ENCODE measurements at places on chromosomes 12 and 14.
A peak's percentile ranks its signal among the peaks of the same experiment; 100 is the strongest.

GRCh38 chr12:52227606-52228166 is 5.4 kb upstream of the KRT7 start:
- no peak for DNase-seq

GRCh38 chr14:70148351-70148750 is 40.4 kb downstream of the SLC8A3 start:
- no peak for DNase-seq

GRCh38 chr14:58426670-58427280 is 556 bp downstream of the TIMM9 start:
- DNase-seq = no peak

DNA sequence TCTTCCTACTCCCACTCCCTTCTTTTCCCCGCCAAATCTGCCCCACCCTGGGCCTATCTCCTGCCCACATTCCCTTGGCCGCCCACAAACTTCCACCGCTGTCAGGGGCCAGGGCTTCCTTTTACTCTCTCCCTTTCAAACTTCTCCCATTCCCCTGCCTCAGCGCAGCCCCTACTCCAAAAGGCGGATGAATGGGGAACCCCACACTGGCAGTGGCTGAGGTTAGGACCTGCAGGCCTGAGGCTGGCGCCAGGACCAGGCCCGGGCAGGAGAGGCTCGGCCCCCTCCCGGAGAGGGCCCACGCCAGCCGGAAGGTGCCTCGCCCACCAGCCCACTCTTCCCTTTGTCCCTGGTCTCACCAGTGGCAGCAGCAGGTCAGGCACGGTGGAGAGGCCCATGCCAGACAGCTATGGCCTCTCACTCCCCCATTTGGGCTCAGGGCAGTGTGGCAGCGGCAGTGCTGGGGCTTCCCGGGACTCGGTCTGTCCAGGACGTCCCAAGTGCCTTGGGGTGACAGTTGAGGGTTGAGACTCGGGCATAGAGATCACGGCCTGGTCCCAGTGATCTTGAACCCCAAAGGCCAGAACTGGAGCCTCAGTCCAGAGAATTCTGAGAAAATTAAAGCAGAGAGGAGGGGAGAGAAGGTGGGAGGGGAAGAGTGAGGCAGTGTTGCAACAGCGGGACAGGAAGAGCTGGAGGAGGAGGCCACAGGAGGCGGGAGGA is at the start of gene TNFRSF1A:
TNFRSF1A (minus strand) TSS at position 660 of the 723 bp plus-strand sequence; CDS start at position 398, 262 bp downstream.
- DNase-seq = peak; percentile 84

DNA sequence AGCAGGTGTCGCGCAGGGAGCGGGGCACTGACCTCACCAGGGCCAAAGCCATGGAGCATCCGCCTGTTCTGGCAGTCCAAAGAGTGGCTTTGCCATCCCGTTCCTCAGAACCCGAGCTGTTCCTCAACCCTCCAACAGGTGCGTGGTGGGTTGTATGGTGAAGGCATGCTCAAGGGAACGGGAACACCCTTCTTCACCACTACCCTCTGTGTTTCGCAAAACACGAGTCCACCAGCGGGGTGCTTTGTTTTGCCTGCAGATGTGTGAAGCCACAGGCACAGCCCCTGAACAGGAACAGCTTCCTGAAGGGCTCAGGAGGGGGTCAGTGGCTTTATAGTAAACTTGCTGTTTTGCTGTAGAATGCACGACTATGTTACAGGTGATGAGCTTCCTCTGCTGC is 52.7 kb downstream of the SMOC1 start:
- no peak for DNase-seq

GRCh38 chr12:8636581-8636980 is 23.9 kb upstream of the AICDA start:
- no peak for DNase-seq

DNA sequence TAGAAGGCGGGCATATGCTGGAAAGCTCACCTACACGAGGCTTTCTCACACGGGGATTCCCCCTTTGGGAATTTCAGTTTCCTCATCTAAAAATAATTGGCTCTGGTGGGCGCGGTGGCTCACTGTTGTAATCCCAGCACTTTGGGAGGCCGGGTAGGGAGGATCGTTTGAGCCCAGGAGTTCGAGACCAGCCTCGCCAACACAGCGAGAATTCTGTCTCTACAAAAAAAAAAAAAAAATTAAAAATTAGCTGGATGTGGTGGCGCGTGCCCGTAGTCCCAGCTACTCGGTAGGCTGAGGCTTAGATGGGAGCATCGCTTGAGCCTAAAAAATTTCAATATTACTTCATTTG is 400 bp upstream of the NDUFA12 start:
- DNase-seq = no peak

GRCh38 chr12:110577864-110578693 is 5.0 kb downstream of the PPTC7 start:
- peak; percentile 83 for DNase-seq

DNA sequence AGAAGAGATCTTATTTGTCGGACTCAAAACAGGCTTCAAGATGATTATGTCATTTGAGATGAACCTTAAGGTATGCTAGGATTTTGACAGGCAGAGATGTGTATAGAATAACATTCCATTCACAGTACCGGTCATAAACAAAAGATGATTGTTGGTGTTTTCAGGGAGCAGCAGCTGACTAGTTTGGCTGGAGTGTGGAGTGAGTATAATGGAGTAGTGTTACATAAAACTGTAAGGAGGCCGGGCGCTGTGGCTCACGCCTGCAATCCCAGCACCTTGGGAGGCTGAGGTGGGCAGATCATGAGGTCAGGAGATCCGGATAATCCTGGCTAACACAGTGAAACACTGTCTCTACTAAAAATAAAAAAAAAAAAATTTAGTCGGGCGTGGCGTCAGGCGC is 23.9 kb downstream of the SERPINA10 start:
- no peak for DNase-seq

- peak; percentile 56 for DNase-seq
These were observed 4.4 kb downstream of the CACNA1C start for GRCh38 chr12:2057041-2057794.

DNA sequence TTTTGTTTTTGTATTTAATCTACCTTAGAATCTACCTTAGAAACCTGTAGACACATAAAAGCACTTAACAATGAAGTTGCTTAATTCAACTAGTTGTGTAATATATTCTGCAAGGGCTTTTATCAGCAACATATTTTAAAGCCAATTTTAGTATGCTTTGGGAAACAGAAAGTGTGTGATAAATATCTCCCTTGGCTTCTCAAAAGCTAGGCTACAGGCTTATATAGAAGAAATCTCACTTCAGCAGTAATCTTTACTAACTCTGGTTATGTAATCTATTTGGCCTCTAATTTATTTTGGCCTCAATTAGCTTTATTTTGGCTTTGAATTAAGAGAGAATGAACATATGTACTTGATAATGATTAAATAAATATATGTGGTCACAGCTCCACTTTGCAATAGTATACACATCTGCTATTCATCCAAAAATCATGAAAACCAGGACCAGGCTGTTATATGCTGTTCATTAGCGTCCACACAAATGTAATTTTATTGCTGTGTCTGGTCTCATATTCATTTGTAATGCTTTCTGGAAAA is 37.2 kb downstream of the LRP6 start:
- DNase-seq = no peak

- DNase-seq = peak; percentile 8
These were observed 233.6 kb upstream of the ARHGAP5 start for GRCh38 chr14:31843361-31844091.

DNA sequence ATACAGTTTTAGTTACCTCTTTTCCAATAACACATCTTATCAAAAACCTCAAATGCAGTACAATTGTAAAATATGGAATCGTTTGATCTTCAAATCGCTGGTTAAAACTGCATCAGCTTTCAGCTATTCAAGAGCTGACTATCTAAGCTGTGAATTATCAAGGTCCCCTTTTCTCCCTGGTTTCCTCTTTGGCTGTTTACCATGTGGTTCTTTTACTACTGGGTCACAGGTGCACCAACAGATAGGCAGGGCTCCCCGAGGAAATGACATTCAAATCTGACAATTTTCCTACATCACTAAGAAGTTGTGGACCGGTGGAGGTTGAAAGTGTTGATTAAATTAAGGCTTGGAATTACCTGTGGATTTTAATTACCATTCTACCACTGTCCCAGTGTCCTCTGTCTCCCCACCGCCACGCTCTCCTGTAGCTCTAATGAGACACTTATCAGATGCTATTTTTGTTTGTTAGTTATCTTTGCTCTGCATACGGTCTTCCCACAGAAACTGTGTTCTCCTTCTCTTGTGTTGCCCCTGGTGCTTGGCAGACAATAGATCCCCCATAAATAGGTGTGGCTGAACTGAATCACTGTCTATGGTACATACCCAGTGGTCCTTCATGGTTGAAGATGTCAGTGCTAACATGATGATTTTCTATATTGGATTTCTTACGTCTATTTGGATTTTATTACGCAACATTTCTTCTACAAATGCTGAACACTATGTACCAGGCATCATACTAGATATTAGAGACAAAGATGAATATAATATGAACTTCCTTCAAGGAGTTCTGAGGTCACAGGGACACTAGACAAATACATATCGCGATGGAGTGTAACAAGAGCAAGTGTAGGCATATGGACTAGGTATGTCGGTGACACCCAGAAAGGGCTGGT is 20.9 kb upstream of the PLXNC1 start:
- DNase-seq = no peak

- no peak for DNase-seq
These were observed 236.9 kb upstream of the DDHD1 start for GRCh38 chr14:53390008-53390407.

DNA sequence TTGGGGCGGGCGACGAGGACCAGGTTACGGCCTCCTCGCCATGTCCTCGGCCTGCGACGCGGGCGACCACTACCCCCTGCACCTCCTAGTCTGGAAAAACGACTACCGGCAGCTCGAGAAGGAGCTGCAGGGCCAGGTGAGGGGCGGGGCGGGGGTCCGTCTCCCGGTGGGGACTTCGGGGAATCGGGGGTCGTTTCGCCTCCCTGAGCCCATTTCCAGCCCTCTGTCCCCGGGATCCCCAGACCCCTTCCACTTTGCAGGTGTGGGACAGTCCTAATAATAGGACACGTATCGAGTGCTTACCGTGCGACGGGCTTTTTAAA is 380 bp downstream of the ANKRD13A start:
- no peak for DNase-seq

- DNase-seq = no peak
These were observed 493 bp downstream of the NUMB start for GRCh38 chr14:73457924-73458182.

DNA sequence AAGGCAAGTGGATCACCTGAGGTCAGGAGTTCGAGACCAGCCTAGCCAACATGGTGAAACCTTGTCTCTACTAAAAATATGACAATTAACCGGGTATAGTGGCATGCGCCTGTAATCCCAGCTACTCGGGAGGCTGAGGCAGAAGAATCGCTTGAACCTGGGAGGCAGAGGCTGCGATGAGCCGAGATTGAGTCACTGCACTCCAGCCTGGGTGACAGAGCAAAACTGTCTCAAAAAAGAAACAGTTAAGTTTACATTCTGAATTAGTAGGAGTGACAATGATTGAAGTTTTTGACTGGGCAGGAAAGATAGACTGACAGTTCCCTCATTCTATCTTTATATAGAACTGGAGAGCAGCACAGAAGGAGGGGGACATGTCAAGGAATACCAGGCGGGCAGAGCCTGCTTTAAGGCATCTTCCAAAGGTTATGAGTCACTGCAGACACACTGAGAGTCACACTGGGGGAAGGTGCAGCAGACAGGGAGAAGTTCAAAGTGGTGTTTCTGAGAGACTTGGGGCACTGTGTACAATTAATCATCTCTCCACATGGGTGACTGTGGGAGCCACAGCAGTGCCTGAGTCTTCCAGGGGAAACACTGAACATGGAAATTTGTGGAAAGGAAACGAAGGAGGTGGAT is 42.8 kb upstream of the RNASE3 start:
- DNase-seq = peak; percentile 2

GRCh38 chr12:68967046-68967445 is 34.1 kb upstream of the CPM start:
- DNase-seq = no peak

DNA sequence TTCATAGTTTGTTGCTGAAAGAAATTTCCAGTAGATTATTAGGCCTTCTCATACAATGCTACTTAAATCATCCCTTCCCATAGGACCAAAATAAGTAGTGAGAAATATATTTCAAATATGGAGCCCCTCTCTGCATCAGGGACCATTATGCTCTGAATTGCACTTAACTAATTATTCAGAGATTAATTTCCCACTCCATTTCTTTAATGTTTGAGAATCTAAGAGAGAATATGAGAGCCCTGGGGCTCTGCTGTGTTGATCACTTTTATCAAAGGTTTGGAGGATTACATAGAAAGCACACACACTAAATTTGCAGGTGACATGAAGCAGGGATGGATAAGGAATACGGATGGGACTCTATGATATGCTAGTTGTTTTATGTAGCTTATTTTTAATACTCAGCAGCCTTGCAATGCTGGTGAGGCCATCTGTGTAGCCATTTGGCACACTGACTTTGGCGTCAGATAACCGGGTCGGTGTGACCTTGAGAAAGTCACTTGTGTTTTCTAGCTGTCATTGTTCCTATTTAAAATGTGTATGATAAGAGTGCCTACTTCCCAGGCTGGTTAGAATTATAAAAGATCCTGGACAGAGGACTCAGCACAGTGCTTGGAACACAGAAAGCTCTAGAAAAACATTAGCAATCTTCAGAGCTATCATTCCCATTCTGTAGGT is 49.9 kb upstream of the FBXO21 start:
- DNase-seq = no peak

DNA sequence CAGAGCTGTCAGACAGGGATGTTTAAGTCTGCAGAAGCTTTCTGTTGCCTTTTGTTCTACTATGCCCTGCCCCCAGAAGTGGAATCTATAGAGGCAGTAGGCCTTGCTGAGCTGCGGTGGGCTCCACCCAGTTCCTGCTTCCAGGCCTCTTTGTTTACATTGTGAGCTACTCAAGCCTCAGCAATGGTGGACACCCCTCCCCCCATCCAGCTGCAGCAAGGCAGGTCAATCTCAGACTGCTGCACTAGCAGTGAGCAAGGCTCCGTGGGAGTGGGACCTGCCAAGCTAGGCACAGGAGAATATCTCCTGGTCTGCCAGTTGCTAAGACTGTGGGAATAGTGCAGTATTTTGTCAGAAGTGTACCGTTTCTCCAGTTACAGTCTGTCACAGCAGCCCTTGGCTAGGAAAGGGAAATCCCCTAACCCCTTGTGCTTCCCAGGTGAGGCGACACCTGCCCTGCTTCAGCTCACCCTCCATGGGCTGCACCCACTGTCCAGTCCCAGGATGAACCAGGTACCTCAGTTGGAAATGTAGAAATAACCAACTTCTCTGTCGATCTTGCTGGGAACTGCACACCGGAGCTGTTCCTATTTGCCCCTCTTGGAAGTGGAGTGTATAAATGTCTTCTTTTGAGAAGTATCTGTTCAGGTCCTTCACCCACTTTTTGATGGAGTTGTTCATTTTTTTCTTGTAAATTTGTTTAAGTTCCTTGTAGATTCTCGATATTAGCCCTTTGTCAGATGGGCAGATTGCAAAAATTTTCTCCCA is 213.5 kb upstream of the SLC38A2 start:
- peak; percentile 88 for DNase-seq

GRCh38 chr12:54984658-54985376 is at the start of gene TESPA1:
TSS of gene TESPA1 (minus strand) at chr12:54984762. CDS start at chr12:54974562, 10,200 bp downstream.
- DNase-seq = no peak

GRCh38 chr12:40238979-40239378 is 14.2 kb downstream of the LRRK2 start:
- no peak for DNase-seq

All from astrocyte of the spinal cord (primary cell).